ENCODE measurements at places on chromosomes 12 and 14.

- H3K27me3 ChIP-seq = no peaks in the 10 kb centered on the region
- H3K4me3 ChIP-seq = no peak overlapping the region
- no peak overlapping the region for H3K27ac ChIP-seq
- H3K36me3 ChIP-seq = no peaks in the 10 kb centered on the region
- DNase-seq = no peak
These were observed 173.6 kb downstream of the PDZRN4 start for GRCh38 chr12:41361738-41362137.

DNA sequence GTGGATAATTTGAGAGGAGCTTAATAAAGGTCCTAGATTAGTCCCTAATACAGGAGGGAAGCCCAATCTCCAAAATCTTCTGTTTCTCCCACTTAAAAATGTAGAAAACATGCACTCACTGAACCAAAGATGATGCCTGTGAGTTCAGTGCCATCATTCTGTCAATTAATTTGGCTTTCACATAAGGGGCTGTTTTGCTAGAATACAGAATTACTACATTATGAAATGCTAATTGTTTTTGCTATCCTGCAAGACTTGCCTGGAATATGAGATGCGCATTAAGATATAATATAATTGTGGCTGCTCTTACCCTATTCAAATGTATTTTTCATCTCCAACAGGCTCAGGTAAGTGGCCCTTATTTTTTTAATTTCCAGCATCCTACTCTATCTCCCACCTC, 111.7 kb downstream of the SEC23A start:
- H3K4me3 ChIP-seq = no peak overlapping the region
- no peak overlapping the region for H3K27ac ChIP-seq
- DNase-seq = no peak

GRCh38 chr12:94165670-94166364, 17.4 kb downstream of the PLXNC1 start:
- no peaks in the 10 kb centered on the region for H3K36me3 ChIP-seq
- DNase-seq = no peak
- no peak overlapping the region for H3K4me3 ChIP-seq

DNA sequence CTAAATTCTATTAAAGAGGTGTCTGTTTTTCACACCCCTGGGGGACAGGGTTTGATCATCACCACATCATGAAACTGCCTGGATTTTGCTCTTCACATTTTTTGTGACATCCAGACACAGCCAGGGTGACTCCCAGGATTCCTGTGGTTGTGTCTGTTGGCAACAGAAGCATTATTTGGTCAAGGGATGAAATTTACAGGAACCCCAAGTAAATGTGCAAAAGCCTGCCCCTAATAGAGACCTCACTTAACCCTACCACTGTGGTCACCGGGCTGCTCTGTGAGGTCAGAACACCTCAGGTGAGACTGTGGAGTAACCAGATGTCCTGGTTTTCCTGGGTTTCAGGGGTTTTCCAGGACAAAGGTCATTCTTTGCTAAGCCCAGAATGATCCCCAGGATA, 103.8 kb downstream of the DAD1 start:
- no peaks in the 10 kb centered on the region for H3K4me1 ChIP-seq
- DNase-seq = no peak
- no peak overlapping the region for H3K4me3 ChIP-seq
- no peaks in the 10 kb centered on the region for H3K36me3 ChIP-seq
- H3K27ac ChIP-seq = no peak overlapping the region

- H3K27ac ChIP-seq = no peak overlapping the region
- no peak for DNase-seq
- no peaks in the 10 kb centered on the region for H3K27me3 ChIP-seq
- no peaks in the 10 kb centered on the region for H3K4me1 ChIP-seq
These were observed 393.4 kb upstream of the SEL1L start for GRCh38 chr14:81927070-81927469.

- peak; percentile 82 for DNase-seq
- H3K27ac ChIP-seq = no peak overlapping the region
- peaks cover 2% of the 10 kb centered on the region for H3K4me1 ChIP-seq
These were observed 5.4 kb upstream of the RALGAPA1 start for GRCh38 chr14:35814371-35815005.

DNA sequence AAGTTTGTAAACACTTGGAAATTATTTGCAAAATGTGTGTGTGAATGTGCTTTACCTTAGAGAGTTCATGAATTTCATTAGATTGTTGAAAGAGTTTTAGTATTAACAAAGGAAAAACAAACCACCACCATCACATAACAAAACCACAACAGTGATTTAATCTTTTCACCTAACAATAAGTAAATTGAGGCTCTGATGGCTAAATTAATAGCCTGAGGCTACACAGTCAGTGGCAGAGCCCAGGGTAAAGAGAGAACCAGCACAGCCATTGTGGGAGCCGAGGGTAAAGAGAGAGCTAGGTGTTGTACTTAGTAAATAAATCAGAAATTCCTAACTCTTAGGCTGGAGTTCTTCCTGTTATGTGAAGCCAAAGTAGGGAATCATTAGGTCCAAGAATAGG, 51.2 kb upstream of the CAPRIN2 start:
- no peak for DNase-seq
- H3K4me3 ChIP-seq = no peak overlapping the region
- H3K4me1 ChIP-seq = peaks cover 11% of the 10 kb centered on the region
- H3K27me3 ChIP-seq = no peaks in the 10 kb centered on the region
- no peak overlapping the region for H3K27ac ChIP-seq
- peaks cover 9% of the 10 kb centered on the region for H3K36me3 ChIP-seq
